ENCODE measurements at places on chromosomes 5 and 9.

GRCh38 chr5:113017881-113018635, 41.5 kb downstream of the DCP2 start:
- no peak for DNase-seq

DNA sequence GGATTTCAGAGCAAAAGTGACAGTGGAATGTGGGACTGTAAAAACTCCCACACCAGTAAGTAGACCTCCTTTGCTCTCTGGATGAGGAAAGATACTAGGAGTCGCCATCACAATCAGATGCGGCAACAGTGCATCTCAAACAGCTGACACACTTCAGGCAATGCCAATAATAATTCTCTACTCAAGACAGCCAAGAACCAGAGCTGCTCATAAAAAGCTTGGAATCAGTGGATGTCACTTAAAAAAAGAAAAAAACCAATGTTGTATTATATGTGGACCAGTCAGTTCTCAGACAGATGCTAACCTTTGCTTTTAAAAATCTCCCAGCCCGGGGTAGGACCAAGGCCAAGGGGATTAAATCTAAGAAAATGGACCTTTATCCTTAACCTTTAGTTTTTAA, 185.0 kb downstream of the GNA14 start:
- DNase-seq, result no peak

DNA sequence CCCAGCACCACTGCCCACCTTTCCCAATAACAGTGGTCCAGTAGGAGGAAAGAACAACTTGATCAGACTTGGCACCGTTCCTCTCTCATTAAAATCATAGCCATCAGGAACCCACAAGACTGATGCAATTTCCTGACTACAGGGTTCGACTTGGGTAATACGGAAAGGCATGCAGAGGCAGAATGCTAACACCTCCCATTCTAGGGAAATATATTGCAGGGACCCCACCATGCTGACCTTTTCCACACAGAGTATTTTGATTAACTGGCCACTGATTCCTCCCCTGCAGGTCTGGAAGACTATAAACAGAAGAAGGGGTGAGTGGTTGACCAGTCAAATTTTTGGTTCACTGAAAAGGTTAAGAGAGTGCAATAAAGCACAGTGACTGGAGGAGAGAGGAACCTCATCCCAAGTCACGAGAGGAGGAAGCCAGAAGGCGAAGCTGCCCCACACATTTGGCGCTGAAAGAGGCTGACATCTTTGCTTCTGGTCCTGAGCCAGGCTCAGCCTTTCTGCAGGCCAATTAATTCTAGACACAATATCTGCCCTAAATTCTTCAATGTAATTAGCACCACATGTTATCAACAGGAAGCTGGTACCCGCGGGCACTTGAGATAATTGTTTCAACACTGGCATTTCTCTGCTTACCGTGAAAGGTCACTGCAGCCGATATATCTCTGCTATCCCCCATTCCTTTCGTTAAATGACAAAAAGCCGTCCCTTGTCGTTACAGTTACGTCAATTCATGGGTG, 64.7 kb upstream of the SPOCK1 start:
- peak; percentile 76 for DNase-seq

- no peak for DNase-seq
Observed at GRCh38 chr5:190366-191035, 794 bp upstream of the LRRC14B start.

DNA sequence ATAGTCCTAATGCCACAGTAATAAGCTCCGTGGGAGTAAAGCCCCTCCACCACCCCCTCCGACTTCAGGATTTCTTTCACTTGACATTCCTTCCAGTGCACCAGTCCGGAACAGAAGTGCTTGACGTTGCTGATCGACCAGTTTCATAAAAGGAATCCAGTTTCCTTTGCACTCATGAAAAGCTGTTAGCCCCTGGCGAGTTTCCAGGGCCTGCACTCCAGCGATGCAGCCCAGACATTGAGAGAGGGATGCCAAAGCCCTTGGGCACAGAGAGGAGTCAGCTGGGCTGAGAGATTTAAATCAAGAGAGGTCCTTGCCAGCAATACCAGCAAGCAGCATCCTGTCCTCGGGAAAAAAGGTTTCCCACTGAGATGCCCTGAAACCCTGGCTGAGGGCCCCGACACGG, 170.1 kb downstream of the GABBR2 start:
- DNase-seq, result peak; percentile 74

DNA sequence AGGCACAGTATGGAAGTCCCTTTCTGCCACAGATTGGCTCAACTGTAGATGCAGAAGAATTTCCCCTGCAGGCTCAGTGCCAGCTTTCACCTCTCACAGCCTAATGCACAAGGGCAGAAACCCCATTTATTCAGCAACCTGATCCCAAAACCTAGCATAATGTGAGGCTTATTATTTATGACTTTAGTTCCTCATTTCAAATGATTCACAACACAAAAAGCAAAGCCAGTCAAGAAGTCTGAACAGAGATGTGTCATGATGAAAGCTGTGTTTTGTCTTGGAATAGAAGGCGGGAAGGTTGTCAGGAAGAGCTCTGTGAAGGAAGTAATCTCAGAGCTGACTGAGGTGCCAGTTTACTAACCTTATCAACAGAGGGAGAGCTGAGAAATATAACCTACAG, 369.7 kb downstream of the LRRC70 start:
- no peak for DNase-seq

DNA sequence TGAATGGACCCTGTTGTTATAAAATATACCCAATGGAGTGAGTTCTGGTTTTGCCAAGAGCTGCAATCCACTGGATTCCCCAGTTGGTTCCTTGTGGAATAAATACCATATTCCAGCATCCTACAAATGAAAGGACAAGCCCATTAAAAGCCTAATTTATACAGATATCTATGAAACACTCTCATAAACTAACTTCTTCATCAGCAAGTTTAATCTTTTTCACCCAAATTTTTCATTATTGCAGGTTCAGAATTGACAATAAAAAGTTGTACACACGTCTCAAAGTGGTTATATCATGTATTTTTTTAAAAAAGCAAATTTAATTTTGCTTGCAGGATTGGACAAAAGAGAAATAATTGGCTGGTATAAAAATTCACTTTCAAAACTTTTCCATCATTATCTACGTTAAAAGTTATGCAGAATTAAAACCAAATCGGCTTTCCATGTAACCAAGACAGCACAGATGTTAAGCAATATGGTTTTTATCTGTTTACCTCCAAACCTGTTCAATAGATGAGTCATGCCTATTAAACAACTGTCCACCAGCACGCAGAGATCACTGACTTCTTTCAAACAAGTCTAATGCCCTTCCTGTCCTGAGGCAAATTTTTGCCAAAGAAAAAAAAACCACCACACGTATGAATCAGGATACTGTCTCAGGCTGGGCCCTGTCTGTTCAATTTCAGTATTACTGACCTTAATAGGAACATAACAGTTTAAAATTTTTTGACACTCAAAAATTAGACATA, 42.5 kb downstream of the CEMIP2 start:
- no peak for DNase-seq

DNA sequence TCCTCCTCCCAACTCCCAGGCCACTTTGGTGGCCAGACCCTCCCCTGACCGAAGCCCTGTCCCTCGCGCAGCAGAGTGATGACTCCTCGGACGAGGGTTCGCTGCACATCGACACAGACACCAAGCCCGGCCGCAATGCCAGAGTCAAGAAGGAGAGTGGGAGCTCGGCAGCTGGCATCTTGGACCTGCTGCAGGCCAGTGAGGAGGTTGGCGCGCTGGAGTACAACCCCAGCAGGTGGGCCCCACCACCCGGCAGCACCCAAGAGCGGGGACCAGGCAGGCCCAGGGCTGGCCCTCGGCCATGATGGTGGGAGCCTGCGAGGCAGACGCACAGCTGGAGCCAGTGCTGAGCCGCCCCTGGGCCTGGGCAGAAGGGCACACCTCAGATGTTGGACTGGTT, 90.6 kb downstream of the PHF2 start:
- DNase-seq, result no peak

DNA sequence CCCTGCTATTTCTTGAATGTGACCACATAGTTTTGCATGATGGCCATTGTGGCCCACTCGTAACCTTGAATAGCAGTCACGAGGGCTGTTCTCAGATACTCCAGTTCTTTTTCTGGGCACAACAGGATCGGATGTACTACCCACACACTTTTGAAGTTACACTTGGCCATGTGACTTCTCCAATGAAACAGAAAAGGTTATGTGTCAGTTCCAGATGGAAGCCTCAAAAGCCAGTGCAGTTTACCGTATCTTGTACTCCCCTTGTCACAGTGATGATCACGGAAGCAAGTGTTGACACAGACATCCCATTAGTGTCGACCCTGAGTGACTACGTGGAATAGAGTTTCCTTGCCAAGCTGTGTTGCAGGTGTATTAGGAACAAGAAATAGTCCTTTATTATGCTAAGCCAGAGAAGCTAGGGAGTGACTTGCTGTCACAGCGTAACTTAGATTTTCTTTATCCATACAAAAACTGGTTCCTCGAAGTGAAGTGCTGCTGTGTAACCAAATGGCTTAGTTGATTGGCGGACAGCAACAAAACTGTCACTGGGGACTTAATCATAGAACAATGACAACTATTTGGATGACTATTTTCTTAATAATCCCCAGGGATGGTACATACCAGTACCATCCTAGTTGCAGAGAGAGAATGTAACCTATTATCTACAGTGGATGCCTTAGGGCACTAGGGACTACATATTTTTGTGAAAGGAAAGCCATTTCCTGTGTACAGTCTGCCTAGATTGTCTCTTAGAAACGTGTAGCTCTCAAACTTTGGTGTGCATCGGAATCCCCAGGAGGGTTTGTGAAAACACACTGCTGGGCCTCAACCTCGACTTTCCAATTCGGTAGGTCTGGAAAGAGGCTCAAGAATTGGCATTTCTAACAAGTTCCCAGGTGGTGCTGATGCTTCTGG, 90.1 kb upstream of the DMRT1 start:
- DNase-seq, result no peak

DNA sequence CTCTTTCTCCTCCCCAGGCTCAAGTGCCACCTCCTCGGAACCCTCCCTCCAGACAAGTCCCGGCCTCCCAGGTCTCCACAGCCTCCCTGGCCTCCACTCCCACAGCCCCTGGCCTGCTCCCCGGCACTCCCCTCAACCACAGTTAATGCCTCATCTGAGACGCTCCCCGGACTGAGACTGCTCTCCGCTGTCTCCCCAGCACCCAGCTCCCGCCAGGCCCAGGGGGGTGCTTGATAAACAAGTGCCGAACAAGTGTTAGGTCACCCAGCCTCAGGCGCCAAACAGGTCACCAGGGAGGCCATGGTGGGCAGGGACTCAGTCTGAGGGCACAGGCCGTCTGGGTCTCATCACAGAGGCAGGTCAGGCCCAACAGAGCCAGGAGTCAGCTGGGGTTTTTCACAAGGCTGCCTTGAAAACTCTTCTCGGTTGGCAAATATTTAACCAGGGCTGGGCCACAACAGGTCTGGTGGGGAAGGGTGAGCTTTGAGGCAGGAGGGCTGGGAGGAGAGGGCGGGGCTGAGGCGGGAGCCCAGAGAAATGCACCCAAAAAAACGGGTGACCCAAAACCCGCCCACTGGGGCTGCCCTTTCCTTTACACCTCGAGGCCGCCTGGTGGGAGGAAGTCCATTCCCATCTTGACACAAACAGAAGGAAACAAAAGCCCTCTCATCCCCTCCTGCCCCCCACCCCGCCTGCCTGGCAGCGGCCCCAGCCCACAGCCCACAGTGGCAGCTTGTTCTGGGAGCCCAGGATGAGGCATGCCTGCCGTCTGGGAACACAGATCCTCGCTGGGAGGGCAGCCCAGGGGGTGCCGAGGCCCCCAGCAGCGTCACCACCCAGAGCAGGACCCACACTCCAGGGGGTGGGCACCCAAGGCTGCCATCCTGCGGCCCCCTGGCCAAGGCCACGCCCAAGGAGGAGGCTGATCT, 66.6 kb upstream of the STXBP1 start:
- peak; percentile 39 for DNase-seq

GRCh38 chr5:92508271-92508670, 1072.7 kb downstream of the NR2F1-AS1 start:
- no peak for DNase-seq

GRCh38 chr9:129933185-129934040, 98.2 kb downstream of the USP20 start:
- peak; percentile 12 for DNase-seq

DNA sequence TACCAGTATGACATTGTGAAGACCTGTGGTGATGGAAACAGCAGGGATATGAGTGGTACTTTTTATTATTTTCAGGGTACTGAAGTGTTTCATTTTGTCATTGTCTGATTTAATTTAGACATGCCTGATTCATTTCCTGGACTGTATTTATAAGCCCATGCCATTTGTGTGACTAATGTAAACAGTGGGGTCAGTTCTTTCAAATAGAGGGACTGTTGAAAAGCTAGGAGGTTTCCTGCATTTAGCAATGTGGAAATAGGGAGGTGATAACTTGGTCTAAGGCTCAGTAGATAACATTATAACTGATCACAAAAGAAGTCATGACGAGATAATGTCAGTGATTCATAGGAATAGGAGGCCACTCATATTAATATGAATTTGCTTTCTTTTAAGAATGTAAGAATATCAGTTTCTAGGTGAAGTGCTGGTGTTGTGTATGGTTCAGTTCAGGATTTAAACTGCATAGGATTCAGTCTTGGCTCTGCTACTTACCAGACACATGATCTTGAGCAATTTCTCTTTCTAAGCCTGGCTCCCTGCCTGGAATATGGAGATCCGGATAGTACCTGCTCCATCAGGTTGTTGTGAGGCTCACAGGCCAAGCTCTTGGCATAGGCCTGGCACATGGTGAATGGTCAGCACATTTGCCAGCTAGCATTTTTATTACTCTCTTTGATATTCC, 7.5 kb downstream of the RASGRF2 start:
- DNase-seq, result no peak

DNA sequence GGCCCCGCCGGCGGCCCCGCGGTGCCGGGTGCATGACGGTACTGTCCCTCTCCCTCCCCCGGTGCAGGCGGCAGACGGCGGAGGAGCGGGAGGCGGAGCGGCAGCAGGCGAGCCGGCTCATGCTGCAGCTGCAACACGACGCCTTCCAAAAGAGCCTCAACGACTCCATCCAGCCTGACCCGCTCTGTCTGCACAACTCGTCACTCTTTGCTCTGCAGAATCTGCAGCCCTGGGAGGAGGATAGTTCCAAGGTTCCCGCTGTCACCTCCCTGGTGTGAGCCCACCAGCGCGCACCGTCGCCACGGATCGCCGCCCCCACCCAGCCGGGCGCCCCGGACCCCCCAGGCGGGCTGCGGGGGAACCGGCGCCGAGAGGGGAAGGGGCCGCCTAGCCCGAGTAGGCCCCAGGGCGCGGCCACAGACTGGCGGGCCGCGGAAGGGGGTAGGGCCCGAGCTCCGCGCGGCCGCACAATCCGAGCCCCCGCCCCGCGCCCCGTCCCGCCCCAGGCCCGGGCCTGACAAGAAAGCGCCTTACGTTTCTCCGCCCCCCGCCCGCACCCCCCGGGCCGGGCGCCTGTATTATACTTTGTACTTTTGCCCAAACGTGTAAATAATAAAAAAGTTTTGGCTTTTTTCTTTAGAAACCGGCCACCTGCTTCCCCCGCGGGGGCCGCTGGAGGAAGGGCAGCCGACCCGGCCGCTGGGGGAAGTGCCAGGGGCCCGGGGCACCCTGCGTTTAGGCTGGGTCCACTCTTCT, 2.5 kb downstream of the TLX3 start:
- peak; percentile 48 for DNase-seq

GRCh38 chr5:72463449-72464052, 43.7 kb downstream of the ZNF366 start:
- no peak for DNase-seq
